Myometrial cell (primary cell): ENCODE measurements at places on chromosomes 12 and 14. TPM values are rescaled to one million over a fixed set of nuclear protein-coding genes. Genes with fewer than 3 reads are reported as not detected.

Gene LRRC23
- 13.0 and 18.8 TPM in 2 replicates for total RNA-seq

Gene SRGAP1
- total RNA-seq: 5.8 and 6.2 TPM in 2 replicates

Gene ABCD2
- 0.18 and 0.29 TPM in 2 replicates for total RNA-seq

Gene PTCSC3
- not detected in 2 replicates for total RNA-seq

Gene AICDA
- total RNA-seq: not detected in 2 replicates

Gene NKX2-1
- not detected in 2 replicates for total RNA-seq

Gene P2RX2
- not detected in 2 replicates for total RNA-seq

Gene DNAJC22
- 11.9 and 12.7 TPM in 2 replicates for total RNA-seq

Gene OTX2
- not detected in 2 replicates for total RNA-seq

Gene CIROP
- total RNA-seq: 0.58 TPM in 1 of 2 replicates, not detected in the other

Gene RNASE4
- total RNA-seq: 14.7 and 15.8 TPM in 2 replicates

Gene SLC22A17
- 10.1 and 16.8 TPM in 2 replicates for total RNA-seq

Gene ADGRD1
- total RNA-seq: not detected in 2 replicates

Gene KCNMB4
- under 0.01 and 0.71 TPM in 2 replicates for total RNA-seq

Gene KLHL33
- under 0.01 and 0.35 TPM in 2 replicates for total RNA-seq

Gene PARP11
- 3.2 and 10.4 TPM in 2 replicates for total RNA-seq

Gene TRPV4
- 2.5 and 2.6 TPM in 2 replicates for total RNA-seq

Gene TAS2R50
- total RNA-seq: 0.53 TPM in 1 of 2 replicates, not detected in the other

Gene KRT6C
- total RNA-seq: not detected in 2 replicates

Gene AKAP6
- total RNA-seq: 4.3 and 5.5 TPM in 2 replicates

Gene TPH2
- not detected in 2 replicates for total RNA-seq

Gene MFAP5
- 3.2 TPM in 2 replicates for total RNA-seq

Gene SRRM4
- not detected in 2 replicates for total RNA-seq

Gene OVCH1
- under 0.01 TPM in 1 of 2 replicates, not detected in the other for total RNA-seq

Gene IPO8
- total RNA-seq: 12.7 and 20.0 TPM in 2 replicates

Gene EPYC
- total RNA-seq: 0.18 TPM in 1 of 2 replicates, not detected in the other

Gene CCDC196
- not detected in 2 replicates for total RNA-seq

Gene SLC6A15
- total RNA-seq: 7.2 and 12.1 TPM in 2 replicates

Gene VRTN
- total RNA-seq: not detected in 2 replicates

Gene OASL
- 0.18 and 0.29 TPM in 2 replicates for total RNA-seq

Gene HNF1A
- not detected in 2 replicates for total RNA-seq

Gene OR4N2
- total RNA-seq: not detected in 2 replicates

Gene MSI1
- total RNA-seq: not detected in 2 replicates

Gene PRKD1
- 7.2 and 7.3 TPM in 2 replicates for total RNA-seq

Gene LAG3
- under 0.01 and 0.35 TPM in 2 replicates for total RNA-seq

Gene PPP1R36
- total RNA-seq: 0.18 and 1.2 TPM in 2 replicates

Gene ASCL1
- not detected in 2 replicates for total RNA-seq

Gene PKP2
- total RNA-seq: 6.3 and 6.9 TPM in 2 replicates

Gene PHETA1
- 13.3 and 32.1 TPM in 2 replicates for total RNA-seq

Gene A2ML1
- not detected in 2 replicates for total RNA-seq

Gene SLC39A2
- 0.18 and 0.58 TPM in 2 replicates for total RNA-seq

Gene KRT84
- not detected in 2 replicates for total RNA-seq

Gene KRT2
- not detected in 2 replicates for total RNA-seq

Gene FAIM2
- total RNA-seq: 0.29 and 0.71 TPM in 2 replicates

Gene SLC7A8
- total RNA-seq: 6.9 and 13.1 TPM in 2 replicates

Gene SLC25A21
- total RNA-seq: 1.2 and 2.0 TPM in 2 replicates

Gene KRT6A
- not detected in 2 replicates for total RNA-seq

Gene ZFHX2
- total RNA-seq: 1.9 TPM in 1 of 2 replicates, not detected in the other

Gene FOXN4
- total RNA-seq: not detected in 2 replicates

Gene FAM186B
- not detected in 2 replicates for total RNA-seq

Gene DDX23
- total RNA-seq: 56.5 and 56.8 TPM in 2 replicates

Gene SDSL
- 5.3 and 8.6 TPM in 2 replicates for total RNA-seq

Gene WNT1
- not detected in 2 replicates for total RNA-seq

Gene TDRD9
- total RNA-seq: under 0.01 and 0.71 TPM in 2 replicates

Gene TGM1
- 0.35 and 4.0 TPM in 2 replicates for total RNA-seq
